ENCODE measurements at places on chromosomes 5 and 9. TPM values are rescaled to one million over a fixed set of nuclear protein-coding genes. Genes with fewer than 3 reads are reported as not detected.

- H3K27me3 ChIP-seq = no peaks in the 10 kb centered on the region
- H3K4me1 ChIP-seq = peaks cover 15% of the 10 kb centered on the region
- H3K4me3 ChIP-seq = no peak overlapping the region
Observed at GRCh38 chr5:82111191-82111590, 139.4 kb downstream of the ATG10 start.

DNA sequence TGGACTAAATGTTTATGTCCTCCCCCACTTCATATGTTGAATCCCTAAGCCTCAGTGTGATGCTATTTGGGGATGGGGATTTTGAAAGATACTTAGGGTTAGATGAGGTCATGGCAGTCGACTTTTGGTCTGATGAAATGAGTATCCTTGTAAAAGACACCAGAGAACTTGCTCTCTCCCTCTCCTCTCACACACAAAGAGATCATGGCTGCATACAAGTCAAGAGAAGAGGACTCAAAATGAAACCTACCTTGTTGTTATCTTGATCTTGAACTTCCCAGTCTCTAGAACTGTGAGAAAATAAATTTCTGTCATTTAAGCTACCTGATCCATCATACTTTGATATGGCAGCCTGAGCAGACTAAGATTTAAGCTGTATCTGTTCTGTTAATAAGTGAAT lies 144.0 kb upstream of the HAPLN1 start:
- no peak overlapping the region for H3K27ac ChIP-seq
- H3K4me1 ChIP-seq = no peaks in the 10 kb centered on the region
- DNase-seq = no peak
- no peaks in the 10 kb centered on the region for H3K27me3 ChIP-seq

DNA sequence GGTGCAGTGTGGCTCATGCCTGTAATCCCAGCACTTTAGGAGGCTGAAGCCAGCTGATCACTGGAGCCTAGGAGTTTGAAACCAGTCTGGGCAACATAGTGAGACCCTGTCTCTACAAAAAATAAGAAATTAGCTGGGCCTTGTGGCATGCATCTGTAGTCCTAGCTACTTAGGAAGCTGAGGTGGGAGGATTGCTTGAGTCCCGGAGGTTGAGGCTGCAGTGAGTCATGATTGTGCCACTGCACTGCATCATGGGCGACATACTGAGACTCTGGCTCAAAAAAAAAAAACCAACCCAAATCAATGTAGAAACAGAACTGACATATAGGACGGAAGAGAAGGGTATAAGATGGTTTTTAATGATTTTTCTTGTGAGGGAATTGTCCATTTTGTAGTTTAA lies 27.7 kb downstream of the G3BP1 start:
- no peak overlapping the region for H3K27ac ChIP-seq
- no peak for DNase-seq
- no peaks in the 10 kb centered on the region for H3K27me3 ChIP-seq
- H3K4me1 ChIP-seq = no peaks in the 10 kb centered on the region

DNA sequence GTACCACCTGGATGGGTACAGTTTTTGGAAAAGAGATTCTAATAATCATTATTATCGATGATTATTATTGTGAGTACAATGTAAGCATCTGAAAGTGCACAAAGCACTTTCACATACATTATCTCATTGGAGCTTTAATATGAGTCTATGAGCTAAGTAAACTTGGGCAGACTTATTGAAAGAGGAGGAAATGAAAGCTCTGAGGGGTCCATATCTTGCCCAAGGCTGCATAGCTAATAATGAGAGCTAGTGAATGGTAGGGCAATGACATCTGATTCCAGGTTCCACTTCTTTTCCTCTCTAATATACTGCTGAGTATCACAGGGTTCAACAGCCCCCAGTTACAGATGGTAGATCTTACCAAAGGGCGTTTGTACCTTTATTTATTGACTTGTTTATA lies 26.1 kb downstream of the TIMD4 start:
- no peaks in the 10 kb centered on the region for H3K27me3 ChIP-seq
- no peak overlapping the region for H3K27ac ChIP-seq
- H3K36me3 ChIP-seq = no peaks in the 10 kb centered on the region
- DNase-seq = no peak
- H3K4me3 ChIP-seq = no peak overlapping the region

- no peak for DNase-seq
- H3K36me3 ChIP-seq = peaks cover 21% of the 10 kb centered on the region
- no peak overlapping the region for H3K4me3 ChIP-seq
- no peaks in the 10 kb centered on the region for H3K27me3 ChIP-seq
Observed at GRCh38 chr9:127912882-127913281, 4.0 kb downstream of the ST6GALNAC4 start.

DNA sequence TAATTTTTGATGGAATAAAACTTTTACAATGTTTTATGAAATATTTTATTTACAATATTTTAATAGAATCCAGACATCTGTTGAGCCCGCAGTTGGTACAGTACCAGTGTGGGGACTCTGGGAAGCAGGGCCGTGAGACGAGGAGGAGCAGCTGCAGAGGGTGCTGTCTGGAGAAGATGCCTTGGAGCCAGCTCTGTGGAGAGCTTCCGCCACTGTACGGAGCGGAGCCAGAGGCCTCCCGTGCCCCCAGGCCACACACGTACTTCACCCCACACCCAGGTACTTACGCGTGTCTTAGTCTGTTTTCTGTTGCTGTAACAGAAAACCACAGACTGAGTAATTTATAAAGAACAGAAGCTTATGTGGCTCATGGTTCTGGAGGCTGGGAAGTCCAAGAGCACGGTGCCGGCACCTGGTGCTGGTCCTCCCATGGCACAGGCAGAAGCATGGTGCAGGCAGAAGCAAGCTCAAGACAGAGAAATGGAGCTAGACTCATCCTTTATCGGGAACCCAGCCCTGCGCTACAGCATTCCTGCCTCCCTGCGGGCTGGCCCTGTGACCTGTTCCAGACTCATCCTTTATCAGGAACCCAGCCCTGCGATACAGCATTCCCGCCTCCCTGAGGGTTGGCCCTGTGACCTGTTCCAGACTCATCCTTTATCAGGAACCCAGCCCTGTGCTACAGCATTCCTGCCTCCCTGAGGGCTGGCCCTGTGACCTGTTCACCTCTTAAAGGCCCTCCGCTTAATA lies 23.3 kb downstream of the CEP72 start:
- H3K4me3 ChIP-seq = no peak overlapping the region
- no peak overlapping the region for H3K27ac ChIP-seq
- H3K36me3 ChIP-seq = peaks cover 7% of the 10 kb centered on the region
- no peaks in the 10 kb centered on the region for H3K4me1 ChIP-seq
- no peak for DNase-seq
- no peaks in the 10 kb centered on the region for H3K27me3 ChIP-seq

The PTGES gene
- total RNA-seq = 2.2 TPM

The HK3 gene
- total RNA-seq = 9.0 TPM

The SPATA9 gene
- 0.35 TPM for total RNA-seq

The MYMK gene
- total RNA-seq = not detected

The CEMIP2 gene
- 69.7 TPM for total RNA-seq

The NUDCD2 gene
- 5.5 TPM for total RNA-seq

The SHISAL2B gene
- not detected for total RNA-seq
